ENCODE measurements at places on chromosomes 2 and 18.

GRCh38 chr2:168749297-168749696, 53.1 kb upstream of the NOSTRIN start:
- DNase-seq: no peak

DNA sequence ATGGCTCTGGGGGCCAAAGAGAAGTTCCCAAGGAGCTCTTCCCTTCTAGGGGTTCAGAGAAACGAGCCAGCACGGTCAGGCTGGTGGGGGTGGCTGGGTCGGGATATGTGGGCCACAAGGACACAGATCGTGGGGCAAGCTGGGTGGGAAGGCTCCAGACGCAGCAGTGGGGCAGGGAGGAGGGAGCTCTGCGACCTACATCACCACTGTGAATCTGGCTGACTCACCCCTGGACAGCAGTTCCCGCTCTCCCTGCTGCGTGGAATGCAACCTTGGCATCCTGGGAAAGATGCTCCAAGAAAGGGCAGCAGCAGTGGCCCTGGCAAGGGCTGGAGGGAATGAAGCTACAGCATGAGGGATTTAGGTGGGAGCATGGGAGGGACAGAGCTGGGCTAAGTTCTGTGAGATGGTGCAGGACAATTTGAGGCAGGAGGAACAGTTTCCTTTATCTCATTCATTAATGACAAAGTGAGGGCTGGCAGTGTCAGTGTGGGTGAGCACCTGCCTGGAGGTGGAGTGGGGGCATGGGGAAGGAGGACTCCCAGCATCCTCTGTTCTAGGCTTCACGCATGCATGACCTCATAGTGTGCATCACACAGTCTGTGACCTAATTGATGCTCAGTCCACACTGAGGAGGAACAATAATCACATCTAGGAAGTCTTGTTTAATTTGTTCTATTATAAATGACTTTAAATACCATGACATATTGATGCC, 25.0 kb downstream of the CELF4 start:
- DNase-seq: no peak

GRCh38 chr2:127799926-127800325, 11.0 kb downstream of the WDR33 start:
- no peak for DNase-seq

DNA sequence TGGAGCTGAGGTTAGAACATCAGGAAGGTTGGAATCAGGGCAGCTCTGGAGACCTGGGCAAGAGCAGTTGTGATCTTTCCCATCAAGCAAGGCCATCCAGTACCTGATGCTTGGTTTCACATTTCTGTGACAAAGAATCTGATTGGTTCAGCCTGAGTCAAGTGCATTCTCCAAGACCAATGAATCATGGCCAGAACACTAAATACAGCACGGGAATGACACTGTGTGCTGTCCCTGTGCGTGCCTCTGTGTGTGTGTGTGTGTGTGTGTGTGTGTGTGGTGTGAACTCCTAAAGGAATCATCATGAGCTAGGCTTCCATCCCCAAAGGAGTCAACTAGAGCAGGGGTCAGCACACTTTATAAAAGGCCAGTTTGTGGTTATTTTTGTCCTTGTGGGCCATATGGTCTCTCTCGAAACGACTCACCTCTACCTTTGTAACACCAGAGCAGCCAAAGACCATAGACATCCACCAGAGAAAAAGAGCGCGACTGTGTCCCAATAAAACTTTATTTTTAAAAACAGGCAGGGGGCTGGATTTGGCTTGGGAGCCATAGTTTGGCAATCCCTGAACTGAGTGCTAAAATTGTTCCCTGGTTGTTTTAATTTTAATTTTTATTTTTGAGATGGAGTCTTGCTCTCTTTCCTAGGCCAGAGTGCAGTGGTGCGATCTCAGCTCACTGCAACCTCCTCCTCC, 99.7 kb downstream of the INHBB start:
- no peak for DNase-seq

- no peak for DNase-seq
Observed at GRCh38 chr2:7133521-7133920, 216.3 kb downstream of the RNF144A start.

DNA sequence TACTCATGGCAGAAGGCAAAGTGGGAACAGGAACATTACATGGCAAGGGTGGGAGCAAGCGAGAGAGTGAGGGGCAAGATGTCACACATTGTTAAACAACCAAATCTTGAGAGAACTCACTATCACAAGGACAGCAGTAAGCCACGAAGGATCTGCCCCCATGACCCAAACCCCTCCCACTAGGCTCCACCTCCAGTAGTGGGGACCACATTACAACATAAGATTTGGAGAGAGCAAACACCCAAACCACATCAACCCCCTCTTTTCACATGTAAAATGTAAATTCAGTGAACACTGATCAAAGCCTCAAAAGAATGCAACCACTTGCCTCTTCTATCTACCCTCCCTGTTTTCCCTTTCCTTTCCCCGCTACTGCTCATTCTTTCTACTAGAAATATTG, 43.6 kb upstream of the TNP1 start:
- no peak for DNase-seq

GRCh38 chr2:57877811-57878170, 168.8 kb upstream of the VRK2 start:
- DNase-seq: no peak

Data from stimulated activated CD8-positive, alpha-beta memory T cell treated with anti-CD3 and anti-CD28 coated beads, Interleukin-12 subunit alpha, Interleukin-12 subunit beta, amount 100 ng/mL, for 1 hour (primary cell).